Right cardiac atrium (tissue), 5 donors: ENCODE measurements at places on chromosomes 12 and 14. TPM values are rescaled to one million over a fixed set of nuclear protein-coding genes. Genes with fewer than 3 reads are reported as not detected.
A peak's percentile ranks its signal among the peaks of the same experiment; 100 is the strongest.

- DNase-seq, result no peak
Observed at GRCh38 chr12:61629702-61630101, 630.5 kb upstream of the USP15 start.

DNA sequence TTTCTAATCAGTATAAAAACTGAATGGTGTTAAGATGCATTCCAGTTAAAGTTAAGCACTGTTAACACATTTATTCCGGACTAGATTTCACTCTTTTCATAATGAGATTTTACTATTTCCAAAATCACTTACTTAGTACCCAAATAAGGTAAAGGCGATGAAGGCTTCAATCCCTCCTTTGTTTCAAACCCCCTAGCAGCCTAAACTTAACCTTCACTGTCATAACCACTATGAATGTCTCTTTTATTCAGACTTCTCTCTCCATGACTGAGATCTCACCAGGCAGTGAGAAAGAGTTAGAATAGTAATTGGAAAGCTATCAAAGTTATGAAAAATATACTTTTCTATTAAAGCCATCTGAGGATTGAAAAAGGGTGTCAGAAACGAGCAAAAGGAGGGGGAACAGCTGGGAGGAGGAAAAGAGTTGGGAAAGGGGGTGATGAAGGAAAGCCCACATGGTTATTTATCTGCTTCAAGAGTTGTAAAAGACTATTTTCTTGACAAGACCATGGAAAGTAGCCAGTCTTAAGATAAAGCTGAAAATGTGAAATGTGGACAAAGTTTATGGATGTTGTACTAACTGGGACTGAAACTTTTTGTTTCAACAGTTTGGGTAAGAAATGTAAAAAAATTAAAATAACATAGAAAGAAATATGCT lies 11.7 kb downstream of the EPS8 start:
- no peak for DNase-seq

GRCh38 chr12:103401421-103401820 lies 94.3 kb downstream of the C12orf42 start:
- DNase-seq, result no peak

- DNase-seq, result no peak
Observed at GRCh38 chr12:100141666-100141997, 1.0 kb downstream of the BLTP3B start.

DNA sequence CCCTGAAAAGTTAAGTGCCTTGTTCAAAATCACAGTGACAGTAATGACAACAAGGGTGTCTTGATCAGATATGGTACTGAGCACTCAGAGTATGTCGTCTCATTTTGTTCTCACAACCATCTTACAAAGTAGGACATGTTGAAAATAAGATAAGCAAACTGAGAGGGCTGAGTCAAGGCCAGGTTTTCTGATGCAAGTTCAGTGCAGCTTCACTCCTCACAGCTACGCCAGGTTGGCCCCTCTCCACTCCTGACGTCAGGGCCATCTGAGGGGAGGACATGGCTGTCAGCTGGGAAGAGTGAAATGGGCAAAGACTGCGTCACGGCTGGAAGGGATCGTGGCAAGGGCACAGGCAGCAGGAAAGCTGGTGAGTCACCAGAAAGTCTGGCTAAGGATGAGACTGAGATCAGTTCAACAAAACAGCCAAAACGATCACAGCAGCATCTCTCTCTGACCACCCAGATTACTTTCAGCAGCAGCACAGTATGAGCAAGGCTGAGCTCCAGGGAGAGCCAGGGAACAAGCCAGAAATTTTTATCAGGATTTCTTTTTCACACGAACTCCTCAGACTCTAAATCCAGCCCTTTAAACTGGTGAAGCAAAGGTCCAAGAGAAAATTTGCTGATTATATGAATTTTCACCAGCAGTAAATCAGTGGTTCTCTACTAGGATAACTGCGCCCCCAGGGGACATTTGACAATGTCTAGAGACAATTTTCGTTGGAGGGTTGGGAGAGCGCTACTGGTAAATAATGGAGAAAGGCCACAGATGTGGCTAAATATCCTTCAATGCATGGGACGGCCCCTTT lies 297.9 kb upstream of the AMIGO2 start:
- peak; percentile 99 for DNase-seq

DNA sequence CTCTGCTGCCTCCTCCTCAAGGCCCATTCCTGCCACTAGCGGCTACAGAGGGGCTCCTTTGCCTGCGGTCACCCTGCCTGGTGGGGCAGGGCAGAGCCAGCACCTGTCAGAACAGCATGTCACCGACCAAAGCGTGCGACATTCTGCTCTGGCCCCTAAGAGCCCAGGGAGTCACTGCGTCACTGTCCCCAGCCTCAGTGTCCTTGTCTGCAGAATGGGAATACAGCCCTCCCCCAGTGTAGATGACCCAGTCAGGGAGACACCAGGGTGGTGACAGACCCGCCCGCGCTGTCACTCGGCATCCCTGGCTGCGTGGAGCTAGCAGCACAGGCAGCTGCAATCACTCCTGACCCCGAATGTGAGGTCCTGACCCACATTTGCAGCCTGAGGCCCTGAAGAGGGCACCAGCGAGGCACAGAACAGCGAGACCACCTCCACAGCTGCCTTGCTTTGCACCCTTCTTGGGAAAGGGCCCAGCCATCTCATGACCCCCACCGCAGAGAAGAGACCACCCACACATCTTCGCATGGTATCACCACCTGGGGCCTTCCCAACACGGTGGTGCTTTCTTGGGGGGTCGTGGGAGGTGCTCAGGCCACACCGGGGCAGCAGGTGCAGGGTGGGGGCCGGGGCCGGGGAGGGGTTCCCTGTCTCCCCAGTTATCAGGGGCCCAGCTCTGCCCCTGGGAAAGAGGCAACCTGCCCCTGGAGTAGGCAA lies 2.5 kb downstream of the AHNAK2 start:
- DNase-seq, result peak; percentile 53

DNA sequence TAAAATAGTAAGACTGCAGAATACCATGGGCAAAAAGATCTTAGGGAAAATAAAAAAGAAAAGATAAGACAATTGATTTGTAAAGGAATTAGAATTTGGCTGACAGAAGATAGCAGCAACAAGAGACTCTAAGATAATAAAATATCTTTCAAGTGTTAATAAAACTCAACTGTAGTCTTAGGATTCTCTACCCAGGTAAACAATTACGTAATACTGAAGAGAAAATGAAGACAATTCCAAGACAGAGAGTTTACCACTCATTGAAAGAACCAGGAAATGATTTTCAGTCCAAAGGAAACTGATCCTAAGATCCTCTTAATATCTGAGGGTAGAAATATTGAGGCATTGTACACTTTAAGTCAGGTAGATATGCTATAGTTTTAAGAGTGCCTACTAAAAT lies 321.1 kb downstream of the CEP128 start:
- DNase-seq, result no peak

- no peak for DNase-seq
Observed at GRCh38 chr12:88172844-88173407, 30.8 kb downstream of the TMTC3 start.

GRCh38 chr12:124994437-124994975 lies 1.1 kb downstream of the BRI3BP start:
- DNase-seq, result no peak

- DNase-seq, result no peak
Observed at GRCh38 chr14:64763085-64763782, 59.0 kb downstream of the PLEKHG3 start.

DNA sequence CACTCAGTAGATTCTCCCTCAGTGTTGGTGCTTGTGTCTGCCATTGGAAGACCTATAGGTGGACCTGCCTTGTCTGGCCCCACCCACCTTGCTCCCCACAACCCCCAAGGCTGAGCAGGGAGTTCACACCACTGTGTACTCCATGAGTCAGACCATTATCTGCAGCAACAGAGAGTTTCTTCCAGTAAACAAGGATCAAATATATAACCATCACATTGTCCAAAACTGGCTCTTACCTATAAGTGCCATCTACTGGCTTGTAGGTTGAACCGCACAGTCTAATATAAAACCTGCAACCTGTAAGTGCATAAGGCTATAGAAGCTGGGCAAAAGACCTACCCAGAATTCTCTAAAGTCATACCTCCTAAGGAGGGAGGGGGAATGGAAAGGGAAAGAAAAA lies 7.9 kb downstream of the TAS2R13 start:
- DNase-seq, result no peak

DNA sequence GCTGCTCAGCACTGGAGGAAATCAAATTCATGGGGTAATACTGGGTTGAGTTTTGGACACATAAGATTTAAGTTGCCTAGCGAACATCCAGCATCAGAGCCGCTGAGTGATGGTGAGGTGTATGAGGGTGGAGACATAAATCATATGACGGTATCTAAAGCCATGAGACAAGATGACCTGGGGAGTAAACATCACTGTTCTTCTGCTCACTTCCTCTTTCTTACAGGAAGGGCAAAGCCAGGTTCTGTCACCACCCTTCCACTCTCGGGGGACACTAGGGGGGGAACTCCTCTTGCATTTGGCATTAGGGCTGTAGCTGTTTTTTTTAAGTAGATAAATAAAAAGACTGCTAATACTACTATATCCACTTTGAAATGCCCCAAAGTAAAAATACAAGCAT lies 24.0 kb downstream of the PRDM4 start:
- DNase-seq, result no peak

DNA sequence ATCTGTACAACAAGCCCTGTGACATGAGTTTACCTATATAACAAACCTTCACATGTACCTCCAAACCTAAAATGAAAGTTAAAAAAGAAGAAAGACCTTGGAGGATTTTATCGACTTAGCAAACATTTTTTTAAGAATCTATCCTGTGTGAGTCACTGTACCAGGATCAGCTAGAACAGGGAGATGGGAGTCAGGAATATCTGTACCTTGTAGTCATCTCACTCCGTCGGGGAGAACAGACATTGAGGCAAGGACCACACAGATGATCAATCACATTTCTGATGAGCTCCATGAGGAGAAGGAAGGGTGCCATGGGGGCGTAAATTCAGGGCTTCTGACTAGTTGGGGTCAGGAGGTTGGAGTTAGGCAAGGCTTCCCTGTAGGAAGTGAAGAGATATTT lies 310.6 kb downstream of the VRK1 start:
- DNase-seq, result no peak

- DNase-seq, result peak; percentile 90
Observed at GRCh38 chr14:23123419-23123818, 4.4 kb upstream of the CEBPE start.

DNA sequence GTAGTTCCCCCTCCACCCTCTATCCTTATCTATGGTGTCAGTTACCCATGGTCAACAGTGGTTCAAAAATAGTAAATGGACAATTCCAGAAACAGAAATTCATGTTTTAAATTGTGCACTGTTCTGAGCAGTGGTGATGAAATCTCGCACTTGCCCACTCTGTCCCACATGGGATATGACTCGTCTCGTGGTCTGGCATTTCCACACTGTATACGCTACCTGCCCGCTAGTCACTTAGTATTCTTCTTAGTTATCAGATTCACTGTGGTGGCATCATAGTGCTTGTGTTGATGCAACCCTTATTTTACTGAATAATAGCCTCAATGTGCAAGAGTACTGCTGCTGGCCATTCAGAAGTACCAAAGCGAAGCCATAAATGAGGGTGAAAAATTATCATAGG lies 507.0 kb downstream of the SNAPC1 start:
- no peak for DNase-seq

DNA sequence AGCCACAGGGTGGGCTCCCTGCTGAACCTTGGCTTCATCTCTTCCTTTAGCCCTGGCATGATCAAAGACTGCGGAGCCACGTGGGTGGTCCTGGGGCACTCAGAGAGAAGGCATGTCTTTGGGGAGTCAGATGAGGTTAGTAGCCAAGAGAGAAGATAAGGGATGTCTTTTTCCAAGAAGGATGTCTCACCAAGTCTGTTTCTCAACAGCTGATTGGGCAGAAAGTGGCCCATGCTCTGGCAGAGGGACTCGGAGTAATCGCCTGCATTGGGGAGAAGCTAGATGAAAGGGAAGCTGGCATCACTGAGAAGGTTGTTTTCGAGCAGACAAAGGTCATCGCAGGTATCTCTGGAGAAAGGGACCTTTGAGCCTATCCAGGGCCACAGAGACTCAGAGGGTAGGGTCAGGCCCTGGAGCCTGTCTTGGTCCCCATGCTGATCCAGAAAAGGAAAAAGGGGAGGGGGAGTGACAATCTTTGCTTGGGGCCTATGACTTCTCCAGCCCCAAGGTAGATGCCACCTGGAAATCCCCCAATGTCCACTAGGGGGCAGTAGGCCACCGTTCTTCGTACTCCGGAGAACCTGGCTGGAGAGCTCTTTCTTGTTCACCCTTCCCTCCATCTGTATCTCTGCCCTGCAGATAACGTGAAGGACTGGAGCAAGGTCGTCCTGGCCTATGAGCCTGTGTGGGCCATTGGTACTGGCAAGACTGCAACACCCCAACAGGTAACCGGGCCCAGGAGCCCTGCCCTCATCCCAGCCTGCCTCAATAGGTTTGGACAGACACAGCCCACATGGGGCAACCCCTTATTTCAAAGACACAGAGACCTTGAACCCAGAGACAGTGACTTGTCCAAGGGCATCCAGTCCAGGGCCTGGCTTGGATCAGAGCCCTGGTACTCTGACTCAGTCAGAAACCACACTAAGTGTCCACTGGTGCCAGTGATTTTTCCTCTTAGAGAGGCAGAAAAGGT lies 2.0 kb downstream of the TPI1 start:
- DNase-seq, result peak; percentile 83

DNA sequence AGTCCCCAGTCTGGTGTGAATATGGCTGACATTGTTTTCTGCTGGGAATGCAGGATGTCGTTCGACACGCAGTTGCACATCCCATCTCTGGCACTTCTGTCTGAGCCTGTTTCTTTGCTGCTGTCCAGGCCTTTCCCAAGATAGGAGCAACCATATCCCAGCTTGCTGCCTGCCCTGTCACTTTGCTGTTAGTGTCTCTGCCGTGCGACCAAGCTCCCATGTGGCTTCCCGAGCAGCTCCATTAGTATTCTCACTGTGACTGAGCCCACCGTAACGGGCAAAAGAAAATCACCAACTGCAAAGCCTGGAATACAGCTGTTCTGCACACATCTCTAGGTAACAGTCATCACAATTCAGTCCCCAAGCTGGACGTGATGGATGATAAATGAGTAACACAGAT lies 66.0 kb upstream of the CPSF6 start:
- no peak for DNase-seq

DNA sequence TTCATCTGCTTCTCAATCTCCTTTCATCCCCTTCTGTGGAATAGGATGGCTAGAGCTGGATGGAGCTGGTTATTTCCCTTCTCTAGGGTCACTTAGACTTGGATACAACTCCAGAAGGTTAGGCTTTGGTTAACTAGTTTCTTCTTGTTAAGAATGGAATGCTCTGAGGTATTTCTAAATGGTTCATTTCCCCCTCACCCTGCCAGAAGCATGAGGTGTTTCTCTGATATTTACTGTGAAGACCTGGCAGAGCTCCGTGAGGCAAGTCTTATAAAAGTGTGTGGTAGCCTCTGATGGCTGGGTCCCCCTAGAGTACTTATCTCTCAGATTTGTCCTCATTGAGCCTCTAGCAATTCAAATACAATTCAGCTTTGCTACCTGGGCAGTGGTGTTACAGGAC lies 207.9 kb downstream of the SLC16A7 start:
- DNase-seq, result no peak

The NOC4L gene
- 9.0 TPM for total RNA-seq

The MYBPC1 gene
- 24.9 TPM for total RNA-seq

The CORO1C gene
- 102 TPM for total RNA-seq
